ENCODE measurements at places on chromosomes 7 and 10. TPM values are rescaled to one million over a fixed set of nuclear protein-coding genes. Genes with fewer than 3 reads are reported as not detected.

- DNase-seq = no peak
These were observed 261.2 kb upstream of the SEMA3A start for GRCh38 chr7:84455788-84456187.

DNA sequence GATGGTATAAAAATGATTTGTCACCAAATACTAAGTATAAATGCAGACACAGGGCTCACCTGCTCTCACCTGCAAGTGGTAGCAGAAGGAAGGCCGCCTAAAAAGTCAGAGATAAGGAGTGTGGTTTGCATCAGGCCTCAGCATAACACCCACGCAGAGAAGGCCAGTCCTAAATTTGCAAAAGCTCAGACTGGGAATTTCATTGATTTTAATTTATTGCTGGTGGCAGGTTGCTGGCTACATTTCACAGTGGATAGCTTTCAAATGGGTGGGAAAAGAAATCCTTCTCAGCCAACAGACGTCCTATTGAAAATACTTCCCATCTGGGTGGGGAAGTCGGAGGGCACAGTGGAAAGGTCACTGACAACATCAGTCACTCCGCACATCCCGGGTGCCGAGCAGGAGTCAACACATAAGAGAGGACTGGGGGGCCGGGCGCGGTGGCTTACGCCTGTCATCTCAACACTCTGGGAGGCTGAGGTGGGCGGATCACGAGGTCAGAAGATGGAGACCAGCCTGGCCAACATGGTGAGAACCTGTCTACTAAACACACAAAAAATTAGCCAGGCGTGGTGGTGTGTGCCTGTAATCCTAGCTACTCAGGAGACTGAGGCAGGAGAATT is 561.8 kb upstream of the MKI67 start:
- DNase-seq = peak; percentile 35

- DNase-seq = no peak
These were observed 61.5 kb upstream of the GDF10 start for GRCh38 chr10:47238331-47239095.

GRCh38 chr10:62037166-62037831 is 135.8 kb downstream of the ARID5B start:
- no peak for DNase-seq

- no peak for DNase-seq
These were observed 85.2 kb downstream of the VTI1A start for GRCh38 chr10:112532189-112532588.

PKD2L1 gene
- polyA plus RNA-seq = 0.11 TPM

OR9A2 gene
- not detected for polyA plus RNA-seq

GALNT17 gene
- polyA plus RNA-seq = 3.5 TPM

OR6V1 gene
- polyA plus RNA-seq = not detected

Measured in renal pelvis (tissue), 12 donors.